ENCODE measurements at places on chromosomes 6 and 20.
A peak's percentile ranks its signal among the peaks of the same experiment; 100 is the strongest.

- DNase-seq = no peak
These were observed 226.5 kb downstream of the MAFB start for GRCh38 chr20:40462566-40462965.

- no peak for DNase-seq
These were observed 4.6 kb downstream of the FILIP1 start for GRCh38 chr6:75489025-75489424.

GRCh38 chr20:44536175-44536574 lies 14.3 kb upstream of the SERINC3 start:
- no peak for DNase-seq

DNA sequence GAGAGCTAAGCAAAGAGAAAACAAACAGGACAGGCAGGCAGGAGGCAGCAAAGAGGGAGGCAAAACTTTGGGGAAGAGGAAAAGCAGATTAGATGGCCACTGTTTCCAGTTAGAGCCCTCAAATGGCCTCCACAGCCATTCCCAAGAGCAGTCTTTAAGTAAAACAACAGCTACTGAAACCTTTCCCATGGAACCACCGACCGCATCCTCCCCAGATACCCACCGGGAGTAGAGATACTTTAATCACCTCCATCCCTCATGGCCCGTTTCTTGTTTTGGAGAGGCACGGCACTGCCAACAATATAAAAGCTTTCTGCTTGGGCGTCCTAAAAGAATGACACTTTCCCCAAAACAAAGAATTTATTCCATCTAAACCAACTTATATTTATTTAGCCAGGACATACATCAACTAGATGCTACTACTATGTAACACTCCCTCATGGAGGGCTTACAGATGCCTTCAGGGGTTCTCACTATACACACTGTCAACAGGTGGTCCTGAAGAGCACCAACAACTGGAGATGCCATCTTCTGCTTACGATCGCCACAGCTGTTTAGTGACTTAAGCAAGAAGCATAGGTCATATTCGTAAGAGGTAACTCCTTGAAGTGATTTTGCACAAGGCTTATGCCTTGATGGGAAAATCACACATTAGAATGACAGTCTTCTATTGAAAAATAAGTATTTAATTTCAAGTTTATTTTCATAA lies 43.4 kb downstream of the CNKSR3 start:
- no peak for DNase-seq

DNA sequence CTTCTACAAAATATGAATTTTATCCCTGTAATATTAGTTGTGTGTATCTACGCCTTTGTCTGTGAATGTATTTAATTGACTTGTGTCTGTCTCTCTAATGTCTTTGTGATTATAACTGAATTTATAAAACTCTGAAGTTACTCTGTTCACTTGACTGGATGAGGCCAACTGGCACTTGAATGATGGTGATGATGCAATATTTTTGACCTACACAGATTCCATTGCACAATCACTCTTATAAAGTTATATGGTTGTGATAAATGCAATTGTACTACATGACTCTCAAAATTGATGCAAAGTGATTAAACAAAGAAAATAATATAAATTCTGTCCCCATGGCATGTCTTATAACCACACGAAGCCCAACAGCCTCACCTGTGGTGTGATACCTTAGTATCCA lies 287.3 kb upstream of the PLN start:
- no peak for DNase-seq

GRCh38 chr6:73803562-73804241 lies 107.7 kb downstream of the CD109 start:
- no peak for DNase-seq

DNA sequence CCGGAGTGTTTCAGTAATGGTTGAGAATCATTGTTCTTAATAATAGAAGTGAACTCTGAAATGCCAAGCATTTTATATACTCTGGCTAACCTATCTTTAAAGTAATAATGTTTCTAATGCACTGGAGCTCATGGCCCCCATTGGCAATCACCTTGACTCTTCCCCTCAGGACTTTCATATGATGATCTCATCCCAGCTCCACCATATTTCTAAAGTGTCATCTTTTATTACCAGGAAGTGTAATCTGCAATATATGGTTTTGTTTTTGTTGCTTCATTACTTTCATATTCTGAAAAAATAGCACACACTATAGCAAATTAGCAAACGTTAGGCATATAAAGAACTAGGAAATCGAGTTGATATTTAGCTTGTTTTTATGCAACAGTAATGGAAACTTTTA lies 60.3 kb downstream of the TULP4 start:
- no peak for DNase-seq

DNA sequence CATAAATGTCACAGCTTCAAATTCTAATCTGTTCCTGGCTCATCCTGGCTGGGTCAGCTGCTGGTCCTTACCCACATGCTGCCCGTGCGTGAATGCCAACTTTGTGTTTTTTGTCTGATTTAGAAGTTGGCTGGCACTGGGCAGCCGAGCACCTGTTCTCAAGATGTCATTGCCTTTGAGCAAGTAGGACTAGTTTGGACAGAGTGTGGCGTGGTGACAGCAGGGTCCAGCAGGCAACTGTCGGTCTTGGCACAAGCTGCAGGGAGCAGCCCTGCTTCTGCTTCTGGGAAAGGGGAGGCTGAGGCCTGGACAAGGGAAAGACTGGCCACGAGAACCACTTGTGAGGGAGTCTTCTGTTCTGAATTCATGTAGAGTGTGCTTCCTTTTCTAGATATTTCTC lies 26.4 kb upstream of the ADRM1 start:
- no peak for DNase-seq

DNA sequence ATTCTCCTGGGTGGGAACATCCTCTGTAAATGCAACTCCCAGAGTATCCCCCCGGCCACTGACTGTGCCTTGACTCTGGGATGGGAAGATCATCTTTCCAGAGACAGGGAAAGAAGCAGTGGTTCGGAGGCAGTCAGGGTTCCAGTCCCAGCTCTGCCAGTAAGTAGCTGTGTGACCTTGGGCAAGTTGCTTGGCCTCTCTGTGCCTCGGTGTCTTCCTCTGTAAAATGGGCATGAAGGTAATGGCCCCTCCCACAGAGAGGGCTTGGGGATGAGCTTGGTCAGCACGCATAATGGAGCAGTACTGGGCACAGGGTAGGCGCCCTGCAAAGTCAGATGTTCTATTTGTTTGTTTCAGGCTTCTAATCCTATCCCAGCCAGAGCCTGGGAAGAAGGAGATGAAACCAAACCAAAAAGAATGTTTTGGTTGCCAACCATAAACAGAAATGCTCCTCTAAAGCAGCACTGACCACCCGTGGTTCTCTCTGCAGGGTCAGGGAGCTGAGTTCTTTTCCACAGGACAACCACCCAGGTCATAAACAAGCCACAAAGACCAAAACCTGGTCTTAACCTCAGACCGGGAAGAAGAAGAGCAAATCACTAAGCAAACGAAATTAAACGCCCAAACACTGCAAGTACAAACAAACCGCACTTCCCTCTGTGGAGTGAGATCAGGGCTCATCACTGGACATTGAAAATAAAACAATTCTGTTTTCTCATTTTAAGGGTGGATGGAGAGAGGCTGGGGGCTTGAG lies 381.0 kb upstream of the SULF2 start:
- no peak for DNase-seq

GRCh38 chr6:89085409-89086205 lies 5.1 kb downstream of the PNRC1 start:
- no peak for DNase-seq

GRCh38 chr6:40714576-40715564 lies 127.7 kb upstream of the LRFN2 start:
- no peak for DNase-seq

DNA sequence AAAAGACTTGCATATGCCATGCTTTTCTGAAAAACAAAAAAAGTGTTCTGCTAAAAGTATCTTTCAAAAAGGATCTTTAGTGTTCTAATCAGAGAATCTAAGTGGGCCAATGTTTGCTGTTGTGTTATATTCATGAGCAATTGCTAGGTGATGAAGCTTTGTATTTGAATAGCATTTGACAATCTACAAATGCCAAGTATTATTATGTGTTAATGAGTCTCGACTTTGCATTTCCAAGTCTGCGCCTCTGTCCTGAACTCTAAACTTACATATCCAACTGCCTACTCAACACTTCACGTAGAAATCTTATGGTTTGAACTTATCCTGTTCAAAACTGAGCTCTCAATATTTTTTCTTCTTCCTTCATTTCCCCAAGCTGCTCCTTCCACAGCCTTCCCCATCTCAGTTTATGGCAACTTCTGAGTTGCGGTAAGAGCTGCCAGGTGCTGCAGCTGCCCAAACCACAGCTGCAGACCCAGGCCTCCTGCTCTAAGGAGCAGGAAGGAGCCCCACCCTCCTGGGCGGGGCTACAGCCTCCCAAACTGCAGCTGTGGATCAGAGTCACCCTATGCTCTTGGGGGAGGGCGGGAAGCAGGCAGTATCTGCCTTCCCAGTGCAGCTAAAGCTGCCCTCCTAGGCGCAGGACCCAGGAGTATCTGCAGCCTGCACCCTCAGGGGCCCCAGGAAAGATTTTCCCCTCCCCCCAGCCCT lies 16.7 kb upstream of the MAK start:
- DNase-seq = no peak

DNA sequence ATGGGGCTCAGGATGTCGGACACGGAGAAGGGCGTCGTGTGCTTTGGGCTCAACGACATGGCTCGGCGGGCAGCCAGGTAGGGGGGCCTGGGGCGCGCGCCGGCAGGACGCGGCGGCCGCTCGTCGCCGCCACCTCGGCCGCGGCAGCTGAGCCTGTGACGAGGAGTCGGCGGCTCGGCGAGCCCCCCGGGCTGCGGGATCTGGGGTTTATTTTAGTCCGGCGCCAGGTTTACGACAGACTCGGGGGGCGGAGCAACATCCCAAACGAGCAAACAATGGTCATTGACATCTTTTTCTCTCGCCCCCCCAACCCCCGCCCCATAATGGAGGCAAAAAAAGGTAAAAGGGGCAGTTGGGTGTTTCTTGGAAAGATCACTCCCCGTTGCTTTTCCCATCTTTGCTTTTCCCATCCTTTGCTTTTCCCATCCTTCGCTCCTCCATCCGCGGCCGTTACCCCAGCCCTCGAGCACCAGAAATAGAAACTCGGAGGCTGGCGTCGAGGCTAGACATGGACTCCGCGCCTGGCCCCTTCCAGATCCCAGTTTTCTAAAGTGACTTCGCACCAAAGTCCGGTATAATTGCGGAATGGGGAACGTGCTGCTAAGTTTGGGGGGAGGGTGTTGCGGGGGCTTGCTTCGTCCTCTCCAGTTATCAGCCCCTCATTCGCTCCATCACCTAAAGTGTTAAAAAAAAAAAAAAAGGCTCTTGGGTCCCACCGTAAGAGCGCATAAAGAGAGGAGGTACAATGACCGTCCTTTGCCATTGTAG lies at the start of gene NKX2-4:
Gene NKX2-4, minus strand, starts transcription at position 186 of the 768 bp plus-strand sequence. Its CDS starts 127 bp downstream, at position 59.
- no peak for DNase-seq

DNA sequence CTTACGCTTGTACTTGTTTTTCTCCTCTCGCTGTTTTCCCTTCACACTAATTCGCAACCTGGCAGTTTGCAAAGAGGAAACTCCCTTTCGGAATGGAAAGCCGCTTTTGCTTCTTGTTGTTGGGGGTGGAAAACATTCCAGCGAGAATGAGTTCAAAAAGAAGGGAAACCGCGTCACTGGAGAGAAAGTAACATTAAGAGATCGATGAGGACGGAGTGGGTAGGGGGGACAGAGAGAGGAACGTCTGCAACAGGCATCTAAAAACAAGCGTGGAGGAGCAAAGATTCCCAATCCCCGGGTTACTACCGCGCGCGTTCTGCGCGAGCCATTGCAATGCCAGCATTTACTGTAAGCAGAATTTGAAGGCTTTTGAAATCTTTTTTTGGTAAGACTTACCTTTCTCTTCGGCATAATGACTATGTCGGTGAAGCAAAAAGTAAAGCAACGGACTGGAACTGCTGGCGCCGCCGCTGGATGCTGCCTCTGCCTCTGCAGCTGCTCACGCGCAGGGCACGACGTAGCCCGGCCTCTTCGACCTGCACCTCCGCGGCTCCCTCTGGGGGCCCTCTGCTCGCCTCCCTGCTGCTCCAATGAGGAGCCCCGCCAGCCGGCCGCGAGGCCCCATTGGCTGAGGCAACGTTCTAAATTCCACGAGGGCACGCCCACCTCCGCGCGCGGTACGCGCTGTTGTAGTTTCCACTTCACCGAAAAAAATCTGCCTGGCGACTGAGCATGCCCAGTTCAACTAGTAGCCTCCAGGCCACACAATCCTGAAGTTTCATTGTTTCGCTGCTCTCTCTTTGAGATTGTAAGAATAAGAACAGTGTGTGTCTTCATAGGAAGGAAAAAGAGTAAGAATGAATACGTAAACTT lies at the start of gene HMGN3:
Gene HMGN3, minus strand, starts transcription at position 533 of the 873 bp plus-strand sequence.
- peak; percentile 81 for DNase-seq

- DNase-seq = no peak
These were observed 41.1 kb downstream of the DYNLT1 start for GRCh38 chr6:158603261-158604047.

GRCh38 chr20:36941401-36941835 lies 10.1 kb downstream of the SAMHD1 start:
- DNase-seq = no peak

GRCh38 chr20:32971703-32972161 lies 32.5 kb downstream of the SUN5 start:
- no peak for DNase-seq

DNA sequence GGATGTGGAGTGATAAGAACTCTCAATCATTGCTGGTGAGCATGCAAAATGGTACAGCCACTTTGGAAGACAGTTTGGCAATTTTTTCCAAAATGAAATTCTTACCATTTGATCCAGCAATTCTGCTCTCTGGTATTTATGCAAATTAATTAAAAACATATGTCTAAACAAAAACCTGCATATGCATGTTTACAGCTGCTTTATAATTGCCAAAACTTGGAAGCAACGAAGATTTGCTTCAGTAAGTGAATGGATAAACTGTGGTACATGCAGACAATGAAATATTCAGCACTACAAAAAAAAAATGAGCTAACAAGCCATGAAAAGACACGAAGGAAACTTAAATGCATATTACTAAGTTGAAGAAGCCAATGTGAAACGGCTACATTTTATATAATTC lies 55.5 kb upstream of the SMLR1 start:
- no peak for DNase-seq

DNA sequence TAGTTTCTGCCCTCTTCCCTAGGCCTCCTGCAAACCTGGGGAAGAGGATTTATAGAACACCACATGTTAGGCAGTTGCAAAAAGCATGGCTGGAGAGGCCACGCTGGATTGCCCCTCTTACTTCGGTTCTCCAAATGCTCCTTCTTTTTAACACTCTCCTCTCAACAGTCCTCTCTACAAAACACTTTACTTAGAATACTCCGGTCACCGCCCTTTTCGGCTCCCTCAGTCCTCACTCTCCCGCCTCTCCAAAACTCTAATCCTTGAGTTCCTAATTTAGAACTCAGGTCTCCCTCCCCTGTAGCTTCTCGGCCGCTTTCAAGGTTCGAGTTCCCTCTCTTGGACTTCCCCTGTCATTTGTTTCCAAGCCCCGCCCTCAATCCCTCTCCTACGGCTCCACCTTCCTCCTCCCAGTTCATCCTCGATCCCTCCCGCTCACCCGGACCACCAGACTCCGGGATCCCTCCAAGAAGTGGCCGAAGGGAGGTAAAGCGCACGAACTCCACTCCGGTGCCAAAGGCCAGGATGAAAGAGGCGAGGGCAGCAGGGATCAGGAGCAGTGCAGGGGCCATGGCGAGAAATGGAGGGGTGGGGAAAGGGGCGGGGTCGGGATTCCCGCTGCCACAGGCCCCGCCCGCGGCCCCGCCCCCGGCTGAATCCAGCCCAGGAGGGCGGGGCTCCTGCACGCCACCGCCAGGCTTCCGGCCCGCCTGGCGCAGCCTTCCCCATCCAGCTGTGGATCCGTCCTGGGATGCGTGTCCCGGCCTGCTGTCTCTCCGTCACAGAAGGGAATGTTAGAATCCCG lies at the start of gene NRM:
Gene NRM, minus strand, starts transcription at position 582 of the 805 bp plus-strand sequence. Its CDS starts 10 bp downstream, at position 572.
- DNase-seq = peak; percentile 52

- DNase-seq = no peak
These were observed 64.5 kb downstream of the CTNNBL1 start for GRCh38 chr20:37758332-37758731.

GRCh38 chr6:150491131-150491810 lies 108.4 kb upstream of the PLEKHG1 start:
- DNase-seq = no peak
